LoVo (cell line): ENCODE measurements at places on chromosomes 1 and 21.

GRCh38 chr1:227357171-227357926 lies 39.1 kb upstream of the CDC42BPA start:
- peak; percentile 83 for DNase-seq

GRCh38 chr21:38506661-38507281 lies 8.5 kb upstream of the ERG start:
- DNase-seq, result peak; percentile 12

DNA sequence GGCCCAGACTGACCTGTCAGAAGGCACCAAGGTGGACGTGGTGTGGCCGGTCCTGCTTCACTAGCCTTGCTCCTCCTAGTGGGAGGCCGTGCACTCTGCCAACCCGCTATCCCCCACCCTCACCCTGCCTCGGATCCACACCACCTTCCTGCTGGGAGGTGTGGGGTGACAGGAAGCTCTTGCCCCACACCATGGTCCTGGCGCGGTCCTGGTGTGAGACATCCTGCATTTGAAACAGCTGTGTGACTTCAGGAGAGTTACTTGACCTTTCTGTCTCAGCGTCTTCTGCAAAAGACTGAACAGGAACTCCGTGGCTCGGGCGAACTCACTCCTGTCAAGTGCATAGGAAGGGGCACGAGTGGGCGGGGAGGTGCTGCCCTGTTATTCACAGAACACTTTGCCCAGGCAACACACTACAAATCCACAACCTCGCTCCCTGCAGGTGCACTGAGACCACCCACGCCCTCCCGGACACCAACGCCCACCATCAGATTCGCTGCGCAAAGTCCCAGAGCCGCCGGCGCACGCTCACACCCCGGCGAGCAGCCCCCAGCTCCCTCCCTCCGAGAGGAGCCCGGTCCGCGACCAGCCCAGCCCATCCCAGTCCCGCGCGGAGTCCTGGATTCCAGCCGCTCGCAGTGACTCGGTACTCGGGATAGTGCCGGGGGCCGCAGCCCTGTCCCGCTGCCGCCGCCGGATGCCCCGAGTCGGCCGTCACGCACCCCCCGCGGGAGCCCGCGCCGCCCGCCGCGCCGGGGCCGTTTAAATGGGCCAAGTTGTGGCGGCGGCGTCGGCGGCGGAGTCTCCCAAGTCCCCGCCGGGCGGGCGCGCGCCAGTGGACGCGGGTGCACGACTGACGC lies at the start of gene SAMD11:
TSS of gene SAMD11 (plus strand) at position 793 of the 860 bp plus-strand sequence. CDS start 509 bp downstream, outside the sequence.
- peak; percentile 74 for DNase-seq

DNA sequence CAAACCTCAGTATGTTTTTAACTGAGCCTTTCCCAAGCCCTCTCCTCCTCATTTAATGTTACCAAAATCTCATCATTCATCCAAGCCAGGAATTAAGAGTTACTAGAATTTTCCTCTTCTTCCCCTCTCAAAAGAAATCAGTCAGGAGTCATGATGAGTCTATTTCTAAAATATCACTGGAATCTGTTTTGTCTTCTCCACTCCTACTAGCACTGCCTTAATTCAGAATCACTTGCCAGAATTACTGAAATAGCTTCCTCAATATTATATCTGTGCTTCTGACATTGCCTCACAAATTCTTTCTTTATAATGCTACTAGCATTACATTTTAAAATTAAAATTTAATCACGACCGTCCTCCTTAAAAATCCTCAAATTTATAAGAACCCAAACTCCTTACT lies 106.1 kb downstream of the PTGER3 start:
- no peak for DNase-seq

GRCh38 chr21:33688353-33688752 lies 46.1 kb downstream of the ITSN1 start:
- DNase-seq, result no peak

DNA sequence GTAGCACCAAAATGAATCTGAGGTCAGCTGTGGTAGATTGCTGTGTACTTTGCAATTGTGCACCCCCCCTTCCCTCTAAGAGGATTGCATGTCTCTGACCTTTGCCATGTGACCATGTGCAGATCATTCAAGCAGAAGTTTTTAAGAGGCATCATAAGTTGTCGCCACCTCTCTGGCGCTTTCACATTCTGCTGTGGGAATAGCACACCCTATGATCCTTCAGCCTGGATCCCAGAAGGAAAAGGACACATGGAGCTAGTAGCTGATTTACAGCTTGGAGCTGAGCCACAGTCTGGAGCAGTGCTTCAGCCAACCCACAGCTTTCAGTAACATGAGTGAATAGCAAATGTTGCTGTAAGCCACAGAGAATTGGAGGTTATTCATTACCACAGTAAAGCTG lies 158.5 kb downstream of the TSEN15 start:
- no peak for DNase-seq

- DNase-seq, result no peak
These were observed 193.6 kb upstream of the ADGRL2 start for GRCh38 chr1:81607086-81607485.

GRCh38 chr21:14080764-14081096 lies 130.0 kb downstream of the LIPI start:
- DNase-seq, result no peak

GRCh38 chr1:28112388-28113241 lies 24.2 kb upstream of the EYA3 start:
- DNase-seq, result peak; percentile 11

DNA sequence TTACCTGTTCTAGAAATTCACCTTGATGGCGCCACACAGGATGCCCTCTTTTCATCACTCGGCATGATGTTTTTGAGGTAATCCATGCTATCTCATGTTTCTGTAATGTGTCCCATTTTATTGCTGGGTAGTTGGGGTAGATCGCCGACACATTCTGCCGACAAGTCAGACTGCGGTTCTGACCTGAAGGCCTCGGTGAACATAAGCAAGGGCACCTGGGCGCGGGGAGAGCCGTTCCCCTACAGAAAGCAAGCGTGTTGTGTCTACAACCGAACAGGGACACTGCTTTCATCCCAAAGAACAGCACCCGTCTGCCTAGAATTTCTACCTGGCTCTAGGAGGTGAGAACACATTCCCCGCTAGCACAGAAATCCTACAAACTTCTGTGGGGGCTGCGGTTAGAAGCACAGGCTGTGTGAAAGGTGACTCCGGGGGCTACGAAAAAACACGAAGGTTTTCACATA lies 149.2 kb downstream of the PPIAL4G start:
- DNase-seq, result peak; percentile 12

GRCh38 chr1:206012086-206012859 lies 9.1 kb upstream of the RAB7B start:
- no peak for DNase-seq

- no peak for DNase-seq
These were observed 13.2 kb downstream of the TMEM81 start for GRCh38 chr1:205071028-205071409.

DNA sequence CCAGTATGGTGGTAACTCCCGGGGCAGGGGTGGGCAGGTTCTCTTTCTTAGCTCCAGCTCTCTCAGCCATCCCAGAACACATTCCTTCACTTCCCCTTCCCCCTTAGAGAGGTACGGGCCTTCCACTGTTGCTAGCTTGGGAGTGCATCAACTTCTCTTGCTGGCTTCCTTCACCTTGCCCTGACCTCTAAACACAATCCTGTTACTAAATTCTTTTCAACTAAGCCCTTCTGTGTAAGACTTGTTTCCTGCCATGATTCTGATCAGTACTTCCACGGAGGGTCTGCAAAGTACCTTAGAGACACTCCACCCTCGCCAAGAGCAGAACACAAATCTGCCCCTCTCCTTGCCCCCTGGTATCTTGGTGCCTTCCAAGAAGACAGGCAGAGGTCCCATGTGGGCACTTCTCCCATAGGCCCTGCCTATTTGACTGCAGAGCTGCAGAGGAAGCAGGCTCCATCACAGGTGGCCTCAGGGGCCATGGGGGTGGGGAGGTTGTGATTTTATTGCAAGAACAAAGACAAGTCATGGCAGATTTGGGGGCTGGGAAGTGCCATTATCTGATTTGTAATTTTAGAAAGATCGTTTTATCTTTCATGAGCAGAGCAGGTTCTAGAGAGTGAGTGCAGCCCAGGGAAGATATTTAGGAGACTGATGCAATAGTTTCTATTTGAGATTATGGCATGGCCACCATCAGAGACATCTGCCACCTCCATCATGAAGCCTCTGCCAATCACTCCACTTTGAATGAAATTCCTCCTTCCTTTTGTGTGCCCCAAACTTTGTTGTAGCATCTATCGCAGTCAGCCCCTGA lies 182.5 kb upstream of the JUN start:
- DNase-seq, result no peak

- DNase-seq, result no peak
These were observed 21.0 kb downstream of the KCNAB2 start for GRCh38 chr1:6066680-6067079.

DNA sequence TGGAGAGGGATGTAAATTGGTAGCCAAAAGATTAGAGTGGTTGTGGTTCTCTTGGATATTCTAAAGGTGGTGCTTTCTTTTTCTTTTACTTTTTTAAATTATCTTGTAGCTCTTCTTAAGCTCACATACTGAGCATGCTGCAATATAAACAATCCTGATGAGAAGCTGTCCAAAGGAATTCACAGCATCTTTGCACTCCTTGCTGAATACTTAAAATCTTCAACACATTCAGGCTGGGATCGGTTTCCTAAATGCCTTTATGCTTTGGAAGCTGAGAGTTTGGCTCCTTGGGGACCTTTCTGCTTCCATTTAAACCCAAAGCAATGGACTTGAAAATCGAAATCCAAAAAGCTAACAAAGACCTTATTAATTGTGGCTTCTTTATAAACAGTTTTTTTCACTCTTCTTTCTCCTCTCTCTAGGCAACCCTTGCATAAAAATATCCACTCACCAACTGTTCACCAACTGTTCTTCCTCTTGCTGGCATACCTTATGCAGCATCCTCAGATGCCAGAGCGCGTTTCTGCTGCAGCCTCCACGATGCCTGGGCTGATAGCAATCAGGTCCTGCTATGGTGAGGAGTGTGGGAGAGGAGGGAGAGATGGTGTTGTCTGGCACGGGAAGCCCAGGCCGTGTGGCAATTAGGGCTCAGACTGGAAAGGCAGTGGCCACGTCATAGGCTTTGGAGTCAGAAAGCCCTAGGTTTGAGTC lies 535.8 kb upstream of the DAB1 start:
- no peak for DNase-seq

DNA sequence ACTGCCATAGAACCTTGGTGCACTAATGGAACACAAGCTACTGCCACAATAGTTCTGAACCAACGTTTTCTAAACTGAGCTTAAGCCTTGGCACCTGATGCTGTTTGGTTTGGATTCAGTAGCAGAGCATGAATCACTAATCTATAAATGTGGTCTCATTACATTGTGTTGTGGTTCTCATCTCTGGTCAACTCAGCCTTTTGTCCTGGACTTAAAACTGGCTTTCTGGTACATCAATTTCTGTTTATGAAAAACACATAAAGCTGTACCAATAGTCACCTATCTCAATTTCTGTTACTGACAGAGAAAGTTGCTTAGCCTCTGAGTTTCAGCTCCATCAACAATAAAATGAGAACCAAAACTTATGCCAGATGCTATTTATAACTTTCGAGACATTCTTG lies 197.5 kb upstream of the KIAA0040 start:
- no peak for DNase-seq

GRCh38 chr21:34874684-34875513 lies 174.2 kb downstream of the RUNX1 start:
- no peak for DNase-seq
